ENCODE measurements at places on chromosomes 3 and 15.

DNA sequence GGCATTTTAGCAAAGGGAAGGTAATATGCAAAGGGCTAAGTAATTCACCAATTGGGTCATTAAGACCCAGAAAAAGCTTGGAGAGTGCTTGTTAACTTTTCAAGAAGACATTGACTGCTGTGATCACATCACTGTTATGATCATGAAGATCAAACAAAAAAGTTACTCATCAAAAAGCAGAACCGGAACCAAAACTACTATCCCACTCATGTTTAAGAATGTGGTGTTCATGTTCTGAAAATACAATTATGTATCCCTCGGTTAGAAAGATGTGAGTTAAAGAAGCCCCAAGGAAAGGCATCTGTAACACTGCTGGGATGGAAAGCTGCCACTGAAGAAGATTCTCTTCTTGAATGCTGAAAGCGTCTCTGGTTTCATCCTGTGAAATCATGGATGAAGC, 32.6 kb downstream of the BBX start:
- no peak for DNase-seq

DNA sequence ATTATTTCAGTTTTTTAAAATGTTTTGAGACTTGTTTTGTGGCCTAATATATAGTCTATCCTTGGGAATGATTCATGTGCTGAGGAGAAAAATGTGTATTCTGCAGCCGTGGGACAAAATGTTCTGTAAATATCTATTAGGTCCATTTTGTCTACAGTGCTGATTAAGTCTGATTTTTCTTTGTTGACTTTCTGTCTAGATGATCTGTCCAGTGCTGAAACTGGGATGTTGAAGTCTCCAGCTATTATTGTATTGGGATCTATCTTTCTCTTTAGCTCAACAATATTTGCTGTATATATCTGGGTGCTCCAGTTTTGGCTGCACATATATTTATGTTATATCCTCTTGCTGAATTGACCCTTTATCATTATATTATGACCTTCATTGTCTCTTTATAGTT, 85.2 kb downstream of the UBE2E2 start:
- no peak for DNase-seq

DNA sequence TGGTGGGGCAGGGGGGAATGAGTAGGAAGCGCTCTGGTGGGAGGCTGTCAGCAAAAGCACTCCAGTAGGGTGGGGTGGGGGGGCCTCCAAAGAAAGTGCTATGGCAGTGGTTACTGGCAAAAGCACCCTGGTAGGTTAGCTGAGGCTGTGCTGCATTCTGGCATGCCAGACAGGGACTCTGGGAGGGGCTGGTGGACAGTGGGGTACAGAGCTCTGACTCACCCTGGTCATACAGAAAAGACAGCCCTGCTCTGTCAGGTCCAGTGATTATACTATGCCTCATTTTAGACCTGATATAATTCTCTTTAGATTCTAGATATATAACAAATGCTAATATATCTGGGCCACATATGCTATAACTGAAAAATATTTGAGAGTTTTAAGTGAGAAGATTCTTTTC, 82.8 kb upstream of the CPNE4 start:
- no peak for DNase-seq

DNA sequence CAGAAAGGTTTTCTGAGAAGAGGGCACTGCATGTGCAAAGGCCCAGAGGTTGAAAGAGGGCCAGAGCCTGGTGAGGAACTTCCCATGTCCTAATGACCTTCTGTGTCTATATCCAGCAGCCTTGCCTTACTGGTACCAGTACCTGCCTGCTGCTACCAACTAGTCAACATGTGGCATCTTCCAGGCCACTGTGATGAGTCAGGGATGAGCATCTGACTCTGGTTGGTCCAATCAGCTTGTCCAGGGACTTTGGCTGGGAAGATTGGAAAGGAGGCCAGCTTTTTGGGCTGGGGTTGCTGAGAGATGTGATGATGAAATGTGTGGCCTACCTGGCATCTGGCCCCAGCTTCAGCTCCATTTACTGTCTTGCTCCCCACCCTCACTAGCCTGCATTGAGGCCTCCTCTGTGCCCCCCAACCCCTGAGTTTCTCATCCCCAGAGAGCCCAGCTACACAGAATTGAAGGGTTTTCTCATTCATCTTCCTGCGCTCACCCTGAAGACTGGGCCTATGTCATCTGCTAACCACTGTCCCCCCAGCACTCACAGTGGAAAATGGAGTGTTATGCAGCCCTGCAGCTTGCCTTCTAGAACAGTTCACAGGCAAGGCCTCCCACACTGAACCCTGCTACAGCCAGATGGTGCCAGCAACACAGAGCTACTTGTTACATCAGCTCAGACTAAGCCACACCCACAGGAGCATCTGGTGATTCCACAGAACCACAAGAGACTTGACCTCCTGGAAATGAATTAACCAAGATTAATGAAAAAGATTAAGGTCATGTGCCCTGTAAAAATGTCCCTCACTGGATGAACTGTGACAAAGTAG, 1.3 kb upstream of the TWF2 start:
- DNase-seq = peak; percentile 71

GRCh38 chr3:73716418-73716817, 91.7 kb upstream of the PDZRN3 start:
- no peak for DNase-seq

- DNase-seq = no peak
Observed at GRCh38 chr3:185701611-185702261, 115.6 kb downstream of the SENP2 start.

- no peak for DNase-seq
Observed at GRCh38 chr3:34919025-34919424, 720.3 kb upstream of the ARPP21 start.

DNA sequence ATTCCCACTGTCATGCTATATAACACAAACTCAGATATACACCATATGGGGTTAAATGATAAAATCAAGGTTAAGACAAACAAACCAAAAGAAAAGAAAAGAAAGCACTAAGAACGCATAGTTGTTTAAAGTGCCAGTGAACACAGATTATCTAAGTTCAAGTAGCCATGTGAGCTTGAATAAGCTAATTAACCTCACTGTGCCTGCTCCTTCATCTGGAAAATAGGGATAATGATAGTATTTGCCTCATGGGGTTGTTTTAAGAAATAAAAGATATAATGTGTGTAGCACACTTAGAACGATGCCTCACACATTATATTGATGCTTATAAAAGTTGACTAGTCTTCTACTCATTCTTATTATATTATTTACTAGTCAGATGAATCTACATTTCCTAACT, 72.6 kb upstream of the IL12A start:
- DNase-seq = no peak

DNA sequence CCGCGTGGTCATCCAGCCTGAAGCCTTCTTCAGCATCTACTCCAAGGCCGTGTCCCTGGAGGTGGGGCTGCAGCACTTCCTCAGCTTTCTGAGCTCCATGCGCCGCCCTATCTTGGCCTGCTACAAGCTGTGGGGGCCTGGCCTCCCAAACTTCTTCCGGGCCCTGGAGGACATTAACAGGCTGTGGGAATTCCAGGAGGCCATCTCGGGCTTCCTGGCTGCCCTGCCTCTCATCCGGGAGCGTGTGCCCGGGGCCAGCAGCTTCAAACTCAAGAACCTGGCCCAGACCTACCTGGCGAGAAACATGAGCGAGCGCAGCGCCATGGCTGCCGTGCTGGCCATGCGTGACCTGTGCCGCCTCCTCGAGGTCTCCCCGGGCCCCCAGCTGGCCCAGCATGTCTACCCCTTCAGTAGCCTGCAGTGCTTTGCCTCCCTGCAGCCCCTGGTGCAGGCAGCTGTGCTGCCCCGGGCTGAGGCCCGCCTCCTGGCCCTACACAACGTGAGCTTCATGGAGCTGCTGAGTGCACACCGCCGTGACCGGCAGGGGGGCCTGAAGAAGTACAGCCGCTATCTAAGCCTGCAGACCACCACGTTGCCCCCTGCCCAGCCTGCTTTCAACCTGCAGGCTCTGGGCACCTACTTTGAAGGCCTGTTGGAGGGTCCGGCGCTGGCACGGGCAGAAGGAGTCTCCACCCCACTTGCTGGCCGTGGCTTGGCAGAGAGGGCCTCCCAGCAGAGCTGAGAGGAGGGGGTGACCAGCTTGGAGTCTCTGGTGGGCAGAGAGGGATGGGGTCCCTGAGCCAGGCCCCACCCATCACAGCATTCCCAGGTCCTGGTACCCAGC, 37.9 kb downstream of the GOLGA6A start:
- DNase-seq = peak; percentile 86

DNA sequence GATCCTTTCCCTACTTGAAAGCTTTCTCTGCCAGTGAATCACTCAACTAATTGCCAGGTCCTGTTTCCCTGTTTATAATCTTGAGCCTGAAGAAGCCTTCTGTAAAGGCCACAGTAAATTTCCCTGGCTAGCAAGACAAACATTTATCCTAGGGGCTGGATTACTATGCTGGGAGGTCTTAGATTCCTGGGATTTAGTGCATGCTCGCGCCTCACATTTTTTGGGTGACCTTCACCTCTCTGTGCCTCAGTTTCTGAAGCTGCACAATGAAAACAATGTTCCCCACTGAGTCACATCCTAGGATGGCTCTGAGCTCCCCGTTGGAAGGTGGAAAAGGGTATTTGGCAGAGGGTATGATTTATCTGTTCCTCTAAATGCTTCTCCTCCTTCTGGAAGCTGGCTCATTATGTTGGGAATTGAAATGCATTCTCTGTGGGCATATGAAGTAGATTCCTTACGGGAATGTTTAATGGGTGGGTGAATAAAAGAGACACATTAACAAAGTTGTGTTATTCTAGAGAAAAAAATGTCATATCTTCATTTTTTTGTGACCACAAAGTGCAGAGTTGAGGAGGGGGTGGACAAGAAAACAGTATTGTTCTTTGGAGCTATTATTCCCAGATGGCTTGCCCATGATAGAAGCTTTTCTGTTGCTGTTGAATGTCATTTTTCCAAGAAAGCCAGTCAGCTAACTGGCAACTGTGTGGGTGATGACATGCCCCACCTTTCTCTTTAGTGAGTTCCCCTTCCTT, 32.4 kb downstream of the LSM3 start:
- DNase-seq = no peak

GRCh38 chr15:63034578-63034977, 8.0 kb upstream of the TPM1 start:
- DNase-seq = no peak

DNA sequence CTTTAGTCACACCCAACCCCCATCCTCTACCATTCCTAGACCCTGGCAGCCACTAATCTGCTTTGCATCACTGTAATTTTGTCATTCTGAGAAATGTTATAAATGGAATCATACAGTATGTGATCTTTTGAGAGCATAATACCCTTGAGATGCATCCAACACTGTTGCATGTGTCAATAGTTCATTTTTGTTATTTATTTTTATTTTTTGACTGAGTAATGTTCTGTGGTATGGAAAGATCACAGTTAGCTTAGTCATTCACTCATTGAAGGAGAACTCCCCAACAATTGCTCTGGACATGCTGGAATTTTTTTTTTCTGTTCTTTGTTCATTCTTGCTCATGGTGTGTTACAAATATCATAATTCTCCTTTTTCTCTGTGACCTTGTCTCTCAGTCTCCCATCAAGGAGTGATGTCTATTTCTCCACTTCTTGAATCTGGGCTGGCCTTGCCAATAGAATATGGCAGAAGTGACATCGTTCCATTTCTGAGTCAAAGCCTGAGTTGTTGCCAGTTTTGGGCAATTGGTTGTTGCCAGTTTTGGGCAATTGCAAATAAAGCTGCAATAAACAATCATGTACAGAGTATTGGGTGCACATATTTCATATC, 6.8 kb upstream of the ADPGK start:
- DNase-seq = no peak

GRCh38 chr3:59247402-59247841, 197.6 kb upstream of the CFAP20DC start:
- no peak for DNase-seq

- DNase-seq = peak; percentile 90
Observed at GRCh38 chr3:13073326-13074005, at the start of gene IQSEC1. Gene IQSEC1, minus strand, starts transcription at chr3:13073429. Its CDS starts 415 bp downstream, at chr3:13073014.

DNA sequence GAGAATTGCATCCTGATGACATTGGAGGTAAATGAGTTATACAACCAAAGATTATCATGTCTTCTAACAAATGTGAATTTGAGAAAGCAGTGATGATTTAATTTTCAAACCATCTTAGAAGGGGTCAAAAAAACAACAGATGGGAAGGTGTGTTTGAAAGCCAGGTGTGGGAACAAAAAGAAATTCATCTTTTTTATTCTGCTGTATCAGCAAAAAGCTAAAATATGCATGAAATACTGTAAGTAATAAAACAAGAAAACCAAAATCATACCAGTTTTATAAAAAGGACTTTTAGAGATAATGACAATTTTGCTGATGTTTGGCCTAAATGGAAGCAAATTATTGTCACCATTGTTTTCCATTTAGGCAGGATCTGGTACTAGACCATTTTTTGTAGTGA, 145.5 kb downstream of the FBN1 start:
- DNase-seq = no peak

GRCh38 chr15:29852201-29852600, 29.9 kb upstream of the TJP1 start:
- DNase-seq = no peak

DNA sequence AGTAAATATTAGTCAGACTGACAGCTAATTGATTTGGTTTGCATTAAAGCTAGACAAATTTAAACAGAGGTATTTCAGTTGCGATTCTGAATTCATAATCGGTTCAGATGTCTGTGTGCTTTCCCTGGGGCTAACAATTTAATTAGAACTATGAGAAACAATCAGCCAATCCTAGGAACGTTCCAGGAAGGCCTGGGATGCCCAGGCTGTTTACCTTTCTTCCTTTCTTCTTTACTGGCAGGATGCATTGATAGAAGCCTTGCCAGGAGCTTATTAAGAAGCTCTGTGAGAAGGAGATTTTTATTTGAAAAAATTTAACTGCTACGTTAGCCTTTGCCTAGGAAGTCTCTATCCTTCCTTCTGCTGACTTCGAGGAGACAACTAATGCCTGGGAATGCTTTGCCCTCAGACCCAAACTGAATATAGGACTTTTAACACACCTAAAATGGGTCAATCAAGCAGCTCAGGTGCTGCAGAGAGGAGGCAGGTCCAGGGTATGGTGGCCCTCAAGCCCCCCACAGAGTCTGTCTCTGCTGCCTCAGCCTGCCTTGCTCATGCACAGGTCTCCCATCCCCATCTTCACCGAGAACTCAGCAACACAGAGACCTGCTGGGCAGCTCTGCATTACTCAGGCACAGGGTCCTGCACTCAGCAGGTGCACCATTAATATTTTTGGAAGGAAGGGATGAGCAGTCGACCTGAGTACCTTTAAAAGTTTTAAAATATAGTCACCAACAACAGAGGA, 48.5 kb downstream of the PCSK6 start:
- DNase-seq = no peak

DNA sequence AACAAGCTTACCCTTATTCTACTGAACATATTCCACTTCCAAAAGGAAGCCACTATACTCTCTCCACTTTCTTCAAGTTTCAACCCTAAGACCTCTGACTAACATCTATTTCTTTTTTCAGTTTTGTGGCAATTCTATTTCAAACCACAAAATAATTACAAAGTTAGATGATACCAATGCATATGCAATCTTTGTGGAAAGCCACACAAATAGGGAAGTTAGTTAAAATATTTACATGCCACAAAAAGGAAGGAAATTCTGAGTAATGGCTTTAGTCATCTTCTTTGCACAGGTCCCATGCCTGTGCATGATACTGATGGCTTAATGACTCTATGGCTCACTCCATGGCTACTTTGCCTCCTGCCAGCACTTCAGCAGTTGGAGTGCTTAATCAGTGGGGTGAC, 57.0 kb upstream of the MCTP2 start:
- DNase-seq = no peak
